ENCODE measurements at places on chromosomes 3 and 15.

GRCh38 chr15:73569361-73569760, 63.8 kb downstream of the NPTN start:
- no peak for DNase-seq

DNA sequence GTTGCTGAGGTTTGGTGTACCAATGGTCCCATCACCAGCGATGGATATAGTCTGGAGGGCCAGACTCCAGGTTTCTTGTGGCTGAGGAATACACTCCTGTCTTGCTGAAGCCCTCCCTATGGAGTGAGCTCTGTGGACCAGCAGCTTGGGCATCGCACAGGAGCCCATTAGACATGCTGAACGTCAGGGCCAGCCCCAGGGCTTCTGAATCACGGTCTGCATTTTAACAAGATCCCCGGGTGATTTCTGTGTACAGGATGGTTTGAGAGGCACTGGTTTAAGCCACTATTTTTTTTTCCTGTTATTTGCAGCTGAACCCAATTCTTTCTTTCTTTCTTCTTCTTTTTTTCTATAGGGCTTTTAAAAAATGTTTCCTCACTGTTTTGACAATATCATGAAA, 69.5 kb upstream of the XCR1 start:
- no peak for DNase-seq

DNA sequence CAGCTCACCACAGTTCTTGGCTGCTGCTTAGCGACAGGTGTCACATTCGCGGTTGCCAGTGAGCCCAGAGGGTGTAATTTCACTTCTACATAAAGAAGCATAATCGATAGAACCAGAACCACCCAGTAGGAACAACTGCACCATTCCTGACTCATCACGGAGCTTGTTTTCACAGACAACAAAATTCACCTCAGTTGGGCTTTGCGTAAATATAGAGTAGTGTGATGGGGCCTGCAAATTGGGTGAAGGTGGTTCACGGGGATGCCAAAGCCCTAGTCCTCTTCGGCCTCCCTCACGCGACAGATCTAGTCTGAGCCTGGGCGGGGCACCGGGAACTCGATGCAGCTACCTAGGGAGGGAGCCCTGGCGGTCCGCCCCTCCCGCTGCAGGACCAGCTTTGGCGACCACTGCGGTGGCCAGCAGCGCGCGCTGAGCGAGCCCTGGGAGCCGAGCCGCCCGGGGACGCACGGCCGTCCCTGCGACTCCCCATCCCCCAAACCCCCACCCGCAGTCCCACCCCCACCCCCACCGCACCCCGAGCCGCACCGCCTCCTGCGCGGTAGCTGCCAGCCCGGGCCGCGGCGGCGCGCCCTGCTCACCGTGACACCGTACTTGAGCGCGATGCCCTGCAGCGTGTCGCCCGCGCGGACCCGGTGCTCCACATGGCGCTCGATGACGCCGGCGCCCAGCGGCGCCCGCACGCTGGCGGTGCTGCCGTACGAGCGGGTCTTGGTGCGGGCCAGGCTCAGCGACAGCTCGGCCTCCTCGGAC, 519 bp downstream of the LYSMD2 start:
- DNase-seq = no peak

DNA sequence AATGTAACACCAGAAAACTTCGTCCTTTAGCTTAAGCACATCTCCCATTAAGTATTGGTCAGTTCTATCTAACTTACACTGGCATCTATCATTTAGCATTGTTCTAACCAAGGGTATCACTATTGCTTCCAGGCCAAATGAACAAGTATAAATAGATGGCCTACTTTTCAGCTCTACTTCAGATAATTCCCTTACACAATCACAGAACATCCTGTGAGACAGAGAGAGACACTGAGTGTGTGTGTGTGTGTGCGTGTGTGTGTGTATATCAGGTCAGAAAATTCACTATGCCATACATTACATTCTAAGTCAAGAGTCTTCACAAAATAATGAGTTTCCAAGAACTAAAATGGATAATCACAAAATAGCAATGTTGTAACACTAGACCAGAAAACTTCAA, 39.1 kb downstream of the SCAPER start:
- DNase-seq = no peak

- no peak for DNase-seq
These were observed 32.4 kb downstream of the C2CD4A start for GRCh38 chr15:62099094-62099601.

- no peak for DNase-seq
These were observed 90.1 kb upstream of the RGMA start for GRCh38 chr15:93179072-93179471.

DNA sequence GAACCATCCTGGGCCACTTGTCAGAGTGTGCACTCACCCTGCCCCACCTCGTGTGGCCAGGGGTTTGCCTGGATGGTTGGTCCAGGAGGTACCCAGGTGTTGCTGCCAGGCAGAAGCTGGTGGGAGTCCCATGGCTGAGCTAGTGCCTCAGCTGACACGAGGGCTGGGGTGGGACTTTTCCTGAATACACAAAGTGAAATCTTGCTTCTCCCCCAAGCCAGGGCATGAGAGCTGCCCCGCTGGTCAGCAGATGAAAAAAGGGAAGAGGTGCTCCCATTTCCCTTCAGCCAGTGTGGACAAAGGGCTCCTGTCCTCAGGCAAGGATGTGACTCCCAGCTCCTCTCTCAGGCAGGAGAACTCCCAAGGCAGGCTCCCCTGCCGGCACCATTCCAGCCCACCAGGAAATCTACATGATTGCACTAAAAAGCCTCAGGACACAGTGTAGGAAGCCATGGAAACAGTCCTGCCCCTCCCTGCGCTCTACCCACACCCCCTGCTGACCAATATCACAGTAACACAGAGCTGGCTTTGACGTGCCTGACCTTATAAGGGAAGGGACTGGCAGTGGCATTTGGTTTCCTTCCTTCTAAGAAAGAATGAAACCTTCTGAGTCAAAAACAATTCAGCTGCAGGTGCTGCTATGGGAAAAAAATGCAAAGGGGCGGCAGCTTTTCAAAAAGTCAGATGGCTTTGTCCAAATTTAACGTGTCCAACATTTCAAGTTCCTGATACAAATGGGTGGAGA, 33.9 kb downstream of the MYO5C start:
- DNase-seq = no peak

DNA sequence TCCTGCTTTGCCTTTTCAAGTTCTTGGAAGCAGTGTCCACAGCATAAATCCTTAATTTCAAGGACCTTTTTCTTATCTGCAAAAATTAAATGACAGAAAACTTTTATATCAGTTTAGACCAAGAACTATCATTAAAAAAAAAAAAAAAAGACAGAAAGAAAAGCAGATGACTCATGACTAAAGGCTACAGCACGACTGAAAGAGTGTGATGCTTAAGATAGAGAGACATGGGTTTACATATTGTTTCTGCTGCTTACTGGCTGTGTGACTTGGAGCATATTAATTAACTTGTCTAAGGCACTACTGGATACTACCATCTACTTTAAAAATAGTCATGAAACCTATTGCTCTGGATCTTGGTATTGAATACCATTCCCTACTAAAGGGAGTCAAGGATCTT, 62.3 kb downstream of the CEP152 start:
- DNase-seq = no peak

- no peak for DNase-seq
These were observed 11.1 kb downstream of the TFG start for GRCh38 chr3:100720426-100720825.

GRCh38 chr15:100726070-100726420, 123.7 kb downstream of the ASB7 start:
- DNase-seq = no peak

- DNase-seq = no peak
These were observed 185.1 kb downstream of the EFHB start for GRCh38 chr3:19748782-19749447.

- DNase-seq = no peak
These were observed 13.9 kb downstream of the CSRNP1 start for GRCh38 chr3:39139442-39139841.

GRCh38 chr3:78986416-78987101, 781.2 kb downstream of the ROBO1 start:
- DNase-seq = no peak

- no peak for DNase-seq
These were observed 577.5 kb upstream of the NECTIN3 start for GRCh38 chr3:110494093-110494490.

DNA sequence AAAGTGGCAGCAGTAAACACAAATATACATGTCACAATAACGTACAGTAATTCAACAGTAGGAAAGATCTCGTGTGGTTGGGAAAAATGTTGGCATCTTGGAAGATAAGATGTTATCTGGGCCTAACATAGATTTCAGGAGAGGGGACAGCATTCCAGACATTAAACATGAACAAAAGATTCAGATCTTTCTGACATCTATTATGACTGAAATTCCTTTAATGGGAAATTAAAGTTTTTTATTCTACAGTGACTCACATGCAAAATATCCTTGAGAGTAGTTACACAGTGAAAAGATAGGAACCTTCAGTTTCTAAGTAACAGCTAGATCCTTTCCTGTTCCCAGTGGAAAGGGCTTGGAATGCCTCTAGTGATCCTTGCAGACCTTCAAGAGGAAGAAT, 9.2 kb downstream of the NDUFB5 start:
- no peak for DNase-seq

DNA sequence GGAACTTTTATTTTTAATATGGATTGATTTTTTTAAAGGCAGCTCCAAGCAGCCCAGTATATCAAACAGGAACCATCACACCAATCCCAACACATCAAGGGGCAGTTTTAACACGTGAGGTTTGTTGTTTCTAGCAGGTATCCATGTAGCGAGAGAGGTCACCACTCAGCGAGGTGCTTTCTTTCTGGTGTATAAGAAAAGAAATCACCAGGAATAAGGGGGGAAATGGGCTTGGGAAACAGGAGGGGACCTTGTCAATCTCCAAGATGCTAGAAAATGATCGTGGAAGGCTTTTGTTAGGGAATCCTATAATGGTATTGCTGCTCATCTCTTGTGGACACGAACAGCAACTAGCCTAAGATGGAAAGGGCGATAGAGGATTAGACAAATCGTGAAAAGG, 402.9 kb upstream of the ATP11B start:
- no peak for DNase-seq

GRCh38 chr15:93716615-93717231, 514.6 kb upstream of the MCTP2 start:
- no peak for DNase-seq

- DNase-seq = no peak
These were observed 55.3 kb downstream of the TPRA1 start for GRCh38 chr3:127535106-127535785.

DNA sequence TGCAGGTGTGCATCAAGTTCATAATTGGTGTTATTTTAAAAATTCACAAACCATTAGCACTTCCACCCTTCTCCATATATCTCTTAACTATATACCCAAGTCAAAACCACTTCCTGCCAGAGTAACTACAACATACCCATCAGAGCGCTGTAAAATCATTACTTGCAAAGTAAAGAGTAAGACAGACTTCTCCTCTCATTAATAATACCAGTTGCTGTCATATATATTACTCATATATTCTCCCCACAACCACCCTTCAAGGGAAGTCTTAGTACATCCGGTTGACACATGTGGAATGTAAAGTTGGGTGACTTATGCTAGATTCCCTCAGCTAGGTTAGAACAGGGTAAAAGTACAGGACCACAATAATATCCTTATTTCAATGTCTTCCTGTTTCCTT, 5.6 kb downstream of the TERC start:
- no peak for DNase-seq

- no peak for DNase-seq
These were observed 268.1 kb downstream of the ULK4 start for GRCh38 chr3:41693799-41694198.

DNA sequence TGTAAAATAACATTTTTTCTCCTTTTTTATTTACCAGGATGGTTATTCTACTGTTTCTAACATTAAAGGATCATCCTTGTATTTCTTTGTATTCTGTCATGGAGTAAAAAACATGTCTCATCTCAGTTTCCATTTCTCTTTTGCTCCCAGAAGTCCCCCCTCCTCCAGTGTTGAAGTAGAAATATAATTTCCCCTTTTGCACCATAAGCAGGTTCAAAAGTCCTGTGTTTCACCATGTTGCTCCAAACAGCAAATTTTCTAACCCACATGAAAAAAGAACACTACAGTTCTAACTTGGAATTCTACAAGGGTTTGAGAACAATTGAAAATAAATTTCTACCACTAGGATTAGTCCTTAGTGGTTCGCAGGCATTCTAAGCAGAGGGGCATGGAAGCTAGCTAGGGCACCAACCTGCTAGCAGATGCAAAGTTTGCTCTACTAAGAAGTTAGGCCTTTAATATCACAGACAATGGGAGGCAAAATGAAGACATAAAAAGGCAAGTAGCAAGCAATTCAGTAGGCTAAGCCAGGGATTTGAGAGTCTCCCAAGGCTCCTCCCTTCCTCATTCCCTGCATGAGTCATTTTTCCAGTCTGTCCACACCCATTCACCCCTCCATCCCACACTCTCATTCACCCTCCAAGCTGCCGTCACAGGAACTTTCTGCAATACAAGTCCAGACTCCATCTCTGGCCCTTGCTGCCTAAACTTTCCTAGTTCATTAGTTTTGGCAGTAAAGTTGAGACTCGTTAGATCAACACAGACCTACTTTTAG, 2.3 kb upstream of the MBNL1 start:
- DNase-seq = no peak

GRCh38 chr3:118808723-118809122, 225.9 kb downstream of the IGSF11 start:
- no peak for DNase-seq

DNA sequence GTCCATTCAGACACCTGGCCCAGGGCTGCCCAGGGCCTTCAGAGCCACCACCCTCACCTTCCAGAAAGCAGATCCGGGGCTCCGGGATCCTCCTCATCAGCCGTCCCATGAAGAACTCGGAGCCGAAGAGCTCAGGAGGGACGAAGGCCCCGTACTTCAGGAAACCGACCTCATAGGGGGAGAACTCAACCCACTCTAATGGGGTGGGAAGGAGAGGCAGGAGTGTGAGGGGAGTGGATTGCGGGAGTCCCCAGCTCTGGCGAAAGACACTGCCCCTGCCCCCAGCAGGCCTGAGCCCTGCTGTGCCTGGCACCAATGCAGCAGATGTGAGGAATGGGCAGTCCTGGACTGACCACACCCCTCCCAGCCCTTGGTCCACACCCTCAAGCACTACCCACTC, 22.6 kb downstream of the PLA2G4D start:
- DNase-seq = no peak

- DNase-seq = no peak
These were observed 161.6 kb downstream of the TIGIT start for GRCh38 chr3:114455432-114455831.

GRCh38 chr3:43465109-43465508, 156.7 kb downstream of the ANO10 start:
- DNase-seq = no peak

DNA sequence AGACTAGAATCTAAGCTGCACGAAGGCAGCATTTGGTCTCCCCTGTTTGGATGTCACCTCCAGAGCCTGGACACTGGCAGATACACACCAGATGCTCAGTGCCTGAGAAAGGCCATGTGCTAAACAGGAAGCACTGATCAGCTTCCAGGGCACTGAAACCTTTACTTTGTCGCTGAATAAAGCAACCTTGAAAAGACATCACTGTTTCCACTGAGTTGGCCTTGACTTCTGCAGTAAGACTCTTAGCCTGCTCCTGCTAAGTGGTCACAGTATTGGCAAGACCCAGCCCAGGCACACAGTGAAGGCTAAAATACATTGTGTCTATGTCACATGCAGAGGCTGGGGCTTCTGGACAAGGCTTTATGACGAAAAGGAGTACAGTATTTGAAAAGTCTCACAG, 104.3 kb upstream of the ICE2 start:
- no peak for DNase-seq

GRCh38 chr3:146090521-146090920, 70.5 kb downstream of the PLOD2 start:
- no peak for DNase-seq
